ENCODE measurements at places on chromosomes 6 and 20. TPM values are rescaled to one million over a fixed set of nuclear protein-coding genes. Genes with fewer than 3 reads are reported as not detected.

DNA sequence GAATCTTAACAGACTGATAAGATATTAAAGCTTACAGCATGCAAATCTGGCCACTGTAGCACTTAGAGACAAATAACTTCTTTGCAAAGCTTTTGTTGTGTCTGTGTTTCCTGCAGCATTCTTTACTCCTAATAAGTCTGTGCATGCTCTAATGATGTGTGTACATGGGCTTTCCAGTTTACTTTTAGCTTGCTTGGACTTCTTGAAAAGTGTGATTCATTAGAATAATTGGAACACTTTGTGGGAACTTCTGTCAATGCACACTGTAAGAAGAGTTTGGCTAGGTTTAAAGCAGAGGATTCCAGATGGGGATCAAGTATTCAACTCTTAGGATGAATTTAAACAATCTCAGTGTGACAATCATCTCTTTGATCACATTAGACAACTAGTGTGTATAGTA is 22.1 kb upstream of the TINAG start:
- DNase-seq, result no peak

The KCNB1 gene
- 0.39 TPM for polyA plus RNA-seq

GRCh38 chr20:34876406-34877282 is at the start of gene ACSS2:
Gene ACSS2, plus strand, starts transcription at chr20:34876612. Its CDS starts 34 bp downstream, at chr20:34876646.
- DNase-seq, result peak; percentile 88

GRCh38 chr6:158572653-158573541 is 13.0 kb downstream of the TMEM181 start:
- DNase-seq, result no peak

The DUSP15 gene
- 20.1 TPM for polyA plus RNA-seq

The PROKR2 gene
- polyA plus RNA-seq, result not detected

The PKIB gene
- polyA plus RNA-seq, result 2.1 TPM

- DNase-seq, result no peak
These were observed 488.5 kb upstream of the MAP3K7 start for GRCh38 chr6:91075244-91075976.
